Central memory CD8-positive, alpha-beta T cell (primary cell): ENCODE measurements at places on chromosomes 12 and 14.

DNA sequence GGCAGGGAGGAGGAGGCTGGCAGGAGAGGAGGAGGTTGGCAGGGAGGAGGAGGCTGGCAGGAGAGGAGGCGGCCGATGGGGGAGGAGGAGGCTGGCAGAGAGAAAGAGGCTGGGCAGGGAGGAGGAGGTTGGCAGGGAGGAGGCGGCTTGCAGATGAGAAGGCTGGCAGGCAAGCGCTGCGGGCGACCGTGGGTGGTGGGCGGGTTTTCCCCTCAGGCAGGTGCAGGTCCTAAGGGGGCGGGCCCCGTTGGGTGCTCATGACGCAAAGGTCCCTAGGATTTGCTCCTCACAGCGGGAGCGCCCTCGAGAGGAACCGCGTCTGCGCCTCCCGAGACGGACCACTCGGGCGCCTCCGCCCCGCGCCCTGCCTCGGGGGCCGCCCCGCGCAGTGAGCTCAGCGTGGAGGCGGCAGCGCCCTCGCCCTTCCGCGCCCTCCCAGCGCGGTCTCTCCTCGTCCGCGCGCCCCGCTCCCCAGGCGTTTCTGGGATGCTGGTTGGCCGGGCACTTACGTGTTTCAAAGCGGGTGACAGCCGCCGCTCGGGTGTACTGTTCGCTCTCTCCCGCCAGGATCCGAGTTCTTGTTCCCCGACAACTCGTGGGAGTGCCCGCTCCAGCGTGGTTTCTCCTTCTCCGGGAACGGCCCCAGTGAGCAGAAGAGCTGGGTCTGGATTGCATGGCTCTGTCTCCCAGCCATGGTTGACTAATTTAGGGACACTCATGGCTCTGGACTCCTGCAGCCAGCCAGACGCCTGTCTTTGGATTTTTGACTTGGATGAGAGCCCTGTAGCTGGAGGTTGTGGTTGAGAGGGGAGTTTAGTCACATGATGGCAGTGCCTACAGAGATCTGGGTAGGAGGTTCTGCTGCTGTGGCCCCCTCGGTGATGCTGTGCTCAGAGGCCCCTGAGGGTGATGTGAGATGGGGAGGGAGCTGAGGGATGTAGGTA, 64.1 kb upstream of the PPP4R3A start:
- DNase-seq = peak; percentile 44

DNA sequence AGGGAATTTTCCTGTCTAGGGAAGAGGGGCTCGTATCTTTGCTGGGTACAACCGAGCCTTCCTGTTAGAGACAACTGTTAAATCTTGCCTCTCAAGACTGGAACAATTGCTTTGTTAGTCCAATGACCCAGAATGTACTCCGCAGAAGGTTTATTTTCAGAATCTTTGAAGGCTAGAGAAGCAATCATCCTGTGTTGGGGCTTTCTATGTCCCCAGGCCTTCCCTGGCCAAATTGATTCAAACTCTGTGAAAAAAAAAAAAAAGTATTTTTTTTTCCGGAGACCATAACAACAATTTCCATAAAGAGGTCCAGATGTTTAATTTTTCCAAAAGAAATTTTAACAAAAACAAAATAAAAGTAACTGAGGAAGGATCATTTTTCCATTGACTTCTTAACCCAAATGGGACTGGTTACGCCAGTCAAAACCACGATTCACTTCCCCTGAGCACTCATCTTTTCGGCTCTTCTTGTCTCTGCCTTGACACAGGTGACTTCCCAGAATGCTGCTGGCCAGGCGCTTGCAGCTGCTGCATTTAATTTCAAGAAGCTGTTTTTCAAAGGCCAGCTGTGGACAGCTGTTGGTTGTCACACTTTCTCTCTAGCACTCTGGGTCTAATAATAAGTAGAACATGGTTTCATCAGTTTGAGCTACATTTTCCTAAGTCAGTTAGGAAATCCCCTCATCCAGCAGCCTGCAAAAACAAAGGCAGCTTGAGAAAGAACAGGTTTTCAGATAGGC, 81.6 kb upstream of the MANSC4 start:
- DNase-seq = no peak

- DNase-seq = no peak
Observed at GRCh38 chr12:49730568-49731101, 10.7 kb upstream of the TMBIM6 start.

DNA sequence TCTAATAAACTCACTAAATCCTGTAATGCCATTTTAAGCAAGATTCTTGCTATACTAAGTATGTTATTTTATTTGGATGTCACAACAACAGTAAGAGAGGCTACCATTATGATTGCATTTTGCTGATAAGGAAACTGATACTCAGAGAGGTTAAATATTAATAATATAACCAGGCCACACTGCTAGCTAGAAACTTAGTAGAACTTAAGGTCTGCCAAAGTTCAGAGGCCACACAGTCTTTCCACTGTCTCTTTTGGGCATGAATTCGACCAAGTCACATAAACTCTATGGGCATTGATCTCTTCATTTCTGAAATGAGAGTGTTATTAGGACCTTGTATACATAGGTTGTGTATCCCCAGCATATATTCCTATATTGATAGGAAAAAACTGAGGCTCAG, 147.9 kb downstream of the SYNE2 start:
- DNase-seq = no peak

- no peak for DNase-seq
Observed at GRCh38 chr12:131222329-131223139, 268.8 kb downstream of the ADGRD1 start.

DNA sequence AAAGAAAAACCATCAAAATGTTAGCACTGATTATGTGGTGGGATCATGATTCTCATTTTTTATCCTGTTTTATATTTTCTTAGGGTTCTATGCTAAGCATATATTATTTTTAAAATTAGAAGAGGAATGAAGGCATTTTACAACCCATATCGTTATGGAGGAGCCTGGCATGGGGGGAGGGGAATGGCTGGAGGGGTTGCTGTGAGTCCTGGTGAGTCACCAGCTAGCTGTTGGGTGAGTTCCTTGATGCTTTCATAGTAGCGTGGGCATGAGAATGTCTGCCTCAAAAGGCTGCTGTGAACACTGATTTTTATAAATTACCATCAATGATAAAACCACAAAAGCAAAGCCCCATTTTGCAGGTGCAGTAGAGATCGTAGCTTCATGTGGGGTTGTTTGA, 46.9 kb downstream of the C14orf132 start:
- no peak for DNase-seq

DNA sequence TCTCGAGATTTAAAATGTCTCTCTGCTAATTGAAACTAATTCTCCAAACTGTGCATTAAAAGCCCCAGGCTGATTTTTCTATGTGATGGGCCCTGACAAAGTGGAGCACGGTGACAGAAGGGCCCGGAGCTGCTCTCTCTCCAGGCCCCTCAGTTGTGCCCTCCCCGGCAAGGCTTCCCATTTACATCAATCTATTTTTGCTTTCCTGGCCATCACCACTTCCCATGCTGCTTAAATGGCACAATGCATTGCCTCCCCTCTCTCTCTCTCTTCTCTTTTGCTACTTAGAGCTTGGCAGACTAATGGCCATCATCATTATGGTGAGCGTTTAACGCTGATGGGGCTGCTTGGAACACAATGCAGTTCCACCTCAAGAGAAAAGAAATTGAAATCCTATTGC, 270.7 kb upstream of the DIO3 start:
- DNase-seq = no peak

- DNase-seq = no peak
Observed at GRCh38 chr14:45904314-45904713, 651.3 kb upstream of the MIS18BP1 start.

GRCh38 chr14:100526632-100527031, 60.6 kb downstream of the BEGAIN start:
- DNase-seq = no peak

GRCh38 chr12:9707864-9708808, 24.8 kb downstream of the CLECL1 start:
- DNase-seq = peak; percentile 52

GRCh38 chr14:34208532-34208931, 253.5 kb downstream of the SPTSSA start:
- no peak for DNase-seq

- DNase-seq = no peak
Observed at GRCh38 chr12:29148596-29148910, 525 bp upstream of the FAR2 start.

DNA sequence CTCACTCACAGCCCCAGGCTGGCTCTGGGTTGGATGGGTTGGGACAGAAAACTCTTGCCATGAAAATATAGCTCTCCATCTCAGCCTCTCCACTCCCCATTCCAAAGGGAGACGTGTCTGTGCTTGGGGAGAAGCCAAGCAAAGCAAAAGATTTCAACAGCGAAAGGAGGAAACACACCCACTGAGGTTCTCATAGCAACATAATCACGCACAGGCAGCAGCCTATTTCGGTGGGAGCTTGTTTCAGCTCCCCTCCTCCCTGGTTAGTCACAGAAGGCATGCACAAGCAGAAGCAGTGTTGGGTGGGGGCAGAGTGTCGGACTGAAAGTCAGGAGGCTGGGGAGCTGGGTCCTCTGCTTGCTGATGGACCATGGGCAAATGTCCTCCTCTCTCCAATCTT, 1.9 kb upstream of the PRMT8 start:
- no peak for DNase-seq
